ENCODE measurements at places on chromosomes 1 and 21. TPM values are rescaled to one million over a fixed set of nuclear protein-coding genes. Genes with fewer than 3 reads are reported as not detected.

LCE1A gene
- not detected for total RNA-seq

DNA sequence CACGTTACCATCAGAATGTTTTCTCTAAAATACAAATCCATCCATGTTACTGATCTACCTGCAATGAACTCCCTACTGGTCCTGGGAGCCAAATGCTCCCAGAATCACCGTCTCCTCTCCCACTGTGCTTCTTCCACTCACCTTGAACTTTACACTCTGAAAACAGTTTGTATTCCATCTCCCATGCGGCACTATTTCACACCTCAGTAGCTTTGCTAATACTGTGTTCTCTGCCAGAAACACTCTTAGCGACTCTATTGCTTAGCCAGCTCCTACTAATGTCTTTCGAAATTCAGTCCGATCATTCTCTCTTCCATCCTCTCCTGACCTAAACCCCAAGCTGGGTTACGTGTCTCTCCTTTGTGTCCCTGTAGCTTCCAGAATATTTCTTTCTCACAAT is 284.4 kb upstream of the DUSP10 start:
- H3K4me1 ChIP-seq: no peaks in the 10 kb centered on the region
- H3K27ac ChIP-seq: no peak overlapping the region
- no peaks in the 10 kb centered on the region for H3K36me3 ChIP-seq
- no peak for DNase-seq

DNA sequence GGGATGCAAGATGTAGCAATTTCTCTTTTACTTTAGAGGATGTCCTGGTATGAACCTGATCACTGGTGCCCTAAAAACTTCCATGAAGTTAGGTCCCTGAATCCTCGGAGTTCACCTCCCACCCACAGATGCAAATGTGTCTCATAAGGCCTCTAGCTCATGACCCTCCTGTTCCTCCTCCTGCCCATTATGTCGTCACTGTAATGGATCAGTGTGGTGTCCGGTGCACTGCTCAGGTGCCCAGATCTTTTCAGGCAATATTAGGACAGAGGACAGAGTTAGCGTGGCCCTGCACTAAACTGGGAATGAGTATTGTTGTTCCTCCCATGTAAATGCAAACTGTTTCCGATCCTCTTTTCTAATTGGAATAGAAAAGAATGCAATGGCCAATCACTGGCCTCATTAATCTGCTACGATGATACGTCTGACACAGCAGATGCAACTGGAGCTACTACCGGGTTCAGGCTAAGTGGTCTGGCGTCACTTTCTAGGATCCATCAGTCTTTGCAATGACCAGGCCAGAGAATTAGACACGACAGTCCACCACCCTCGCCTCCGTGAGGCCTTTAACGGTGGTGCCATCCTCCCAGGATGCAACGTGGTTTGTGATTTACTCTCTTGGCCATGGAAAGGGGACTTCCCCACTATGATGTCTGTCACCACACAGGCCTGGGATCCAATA is 3.4 kb upstream of the COL6A2 start:
- H3K27ac ChIP-seq: no peak overlapping the region
- no peak overlapping the region for H3K4me3 ChIP-seq
- peaks cover 2% of the 10 kb centered on the region for H3K36me3 ChIP-seq

NBPF19 gene
- total RNA-seq: 24.7 TPM

FCRLB gene
- 0.97 TPM for total RNA-seq

DNA sequence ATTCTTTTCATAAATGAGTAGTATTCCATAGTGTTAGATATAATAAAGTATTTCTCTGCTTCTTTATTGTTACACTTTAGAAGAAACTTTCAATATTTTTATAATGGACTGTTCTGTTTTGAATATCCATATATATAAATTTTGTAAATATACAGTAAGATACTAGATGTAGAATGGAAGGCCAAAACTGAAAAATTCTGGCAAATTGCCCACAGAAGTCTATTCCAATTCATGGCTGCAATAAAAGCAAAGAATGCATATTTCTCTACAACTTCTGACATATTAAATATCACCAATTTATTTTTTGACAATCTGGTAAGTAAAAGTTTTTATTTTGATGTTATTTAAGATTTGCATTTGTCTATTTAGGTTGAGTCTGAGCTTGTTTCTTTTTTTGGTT is 532.5 kb downstream of the NCAM2 start:
- no peaks in the 10 kb centered on the region for H3K27me3 ChIP-seq
- no peaks in the 10 kb centered on the region for H3K4me1 ChIP-seq
- no peak overlapping the region for H3K4me3 ChIP-seq

- no peak overlapping the region for H3K4me3 ChIP-seq
- DNase-seq: no peak
Observed at GRCh38 chr1:55428944-55429931, 214.1 kb upstream of the USP24 start.

- no peaks in the 10 kb centered on the region for H3K27me3 ChIP-seq
- DNase-seq: no peak
- H3K4me3 ChIP-seq: no peak overlapping the region
- no peaks in the 10 kb centered on the region for H3K36me3 ChIP-seq
- no peaks in the 10 kb centered on the region for H3K4me1 ChIP-seq
Observed at GRCh38 chr21:17270229-17270628, 242.6 kb upstream of the CXADR start.

- H3K4me3 ChIP-seq: no peak overlapping the region
- H3K27me3 ChIP-seq: no peaks in the 10 kb centered on the region
- no peak overlapping the region for H3K27ac ChIP-seq
- DNase-seq: no peak
Observed at GRCh38 chr21:42575111-42575510, 61.5 kb downstream of the SLC37A1 start.

- H3K27ac ChIP-seq: no peak overlapping the region
- no peaks in the 10 kb centered on the region for H3K4me1 ChIP-seq
- no peak for DNase-seq
- no peak overlapping the region for H3K4me3 ChIP-seq
- H3K27me3 ChIP-seq: no peaks in the 10 kb centered on the region
Observed at GRCh38 chr21:44288251-44289110, 2.8 kb downstream of the AIRE start.

- peak; percentile 75 for DNase-seq
- peaks cover 32% of the 10 kb centered on the region for H3K4me1 ChIP-seq
- no peaks in the 10 kb centered on the region for H3K27me3 ChIP-seq
- H3K36me3 ChIP-seq: peaks cover 41% of the 10 kb centered on the region
Observed at GRCh38 chr21:46424621-46425020, 34.1 kb upstream of the DIP2A start.

OR2L2 gene
- total RNA-seq: not detected

CDC20 gene
- total RNA-seq: 232 TPM

GRCh38 chr1:29563092-29563491 is 326.8 kb downstream of the PTPRU start:
- H3K27me3 ChIP-seq: no peaks in the 10 kb centered on the region
- no peak for DNase-seq
- no peaks in the 10 kb centered on the region for H3K36me3 ChIP-seq
- H3K27ac ChIP-seq: no peak overlapping the region
- H3K4me3 ChIP-seq: no peak overlapping the region

PLA2G2D gene
- total RNA-seq: not detected
